ENCODE measurements at places on chromosomes 12 and 14.

DNA sequence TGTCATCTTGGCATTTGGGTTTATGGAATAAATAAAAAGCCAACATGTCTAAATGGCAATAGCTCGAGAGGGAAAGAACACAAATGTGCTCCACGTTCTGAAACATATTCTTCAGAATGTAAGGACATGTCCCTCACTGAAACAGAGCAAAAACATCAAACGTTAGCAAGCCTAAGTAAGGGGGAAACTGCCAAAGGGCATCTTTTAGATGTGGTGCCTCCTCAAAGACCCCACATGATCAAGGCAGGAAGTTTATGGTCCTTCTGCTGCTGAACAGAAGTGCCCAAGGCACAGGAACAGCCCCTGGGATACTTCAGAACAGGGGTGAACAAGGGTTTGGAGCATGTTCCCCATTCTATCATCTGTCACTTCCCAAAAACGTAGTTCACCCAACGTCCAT is 227.0 kb downstream of the ANO2 start:
- DNase-seq: no peak

DNA sequence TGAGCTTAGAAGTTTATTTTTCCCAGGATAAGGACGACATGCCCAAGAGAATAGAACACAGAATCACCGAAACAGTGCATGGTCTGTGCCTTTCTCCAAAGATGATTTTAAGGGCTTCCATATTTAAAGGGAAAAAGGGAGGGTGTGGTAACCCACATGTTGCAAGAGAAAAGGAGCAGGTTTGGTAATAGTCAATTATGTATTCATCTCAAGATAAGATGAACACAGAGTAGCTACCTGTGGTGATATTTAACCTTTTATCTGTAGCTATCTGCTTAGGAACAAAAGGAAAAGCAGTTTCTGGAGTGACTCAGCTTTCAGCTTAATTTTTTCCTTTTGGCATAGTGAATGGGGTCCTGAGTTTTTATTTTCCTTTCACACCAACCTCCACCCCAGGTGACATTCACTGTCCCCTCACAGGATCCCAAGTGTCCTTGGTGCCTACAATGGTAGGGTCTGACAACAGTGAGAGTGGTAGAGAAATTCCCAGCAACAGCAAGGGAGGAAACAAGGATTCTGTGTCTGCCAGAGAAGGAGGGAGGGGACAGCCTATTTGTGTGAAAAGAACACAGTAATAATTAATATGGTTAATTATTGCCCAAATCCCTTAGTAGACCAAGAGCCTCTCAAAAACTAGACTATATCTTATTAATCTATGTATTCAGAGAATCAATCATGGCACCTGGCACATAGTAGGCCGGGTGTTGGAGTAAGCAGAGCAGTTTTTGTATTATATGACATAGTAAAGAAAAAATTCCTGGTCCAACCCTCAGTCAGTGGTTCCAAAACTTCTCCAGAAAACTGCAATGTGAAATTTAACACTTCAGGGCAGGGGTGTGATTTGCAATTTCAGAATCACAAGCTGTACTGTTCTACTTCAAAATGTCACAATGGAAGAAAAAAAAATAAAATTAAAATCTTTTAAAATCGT is 154.5 kb downstream of the PHLDA1 start:
- no peak for DNase-seq

DNA sequence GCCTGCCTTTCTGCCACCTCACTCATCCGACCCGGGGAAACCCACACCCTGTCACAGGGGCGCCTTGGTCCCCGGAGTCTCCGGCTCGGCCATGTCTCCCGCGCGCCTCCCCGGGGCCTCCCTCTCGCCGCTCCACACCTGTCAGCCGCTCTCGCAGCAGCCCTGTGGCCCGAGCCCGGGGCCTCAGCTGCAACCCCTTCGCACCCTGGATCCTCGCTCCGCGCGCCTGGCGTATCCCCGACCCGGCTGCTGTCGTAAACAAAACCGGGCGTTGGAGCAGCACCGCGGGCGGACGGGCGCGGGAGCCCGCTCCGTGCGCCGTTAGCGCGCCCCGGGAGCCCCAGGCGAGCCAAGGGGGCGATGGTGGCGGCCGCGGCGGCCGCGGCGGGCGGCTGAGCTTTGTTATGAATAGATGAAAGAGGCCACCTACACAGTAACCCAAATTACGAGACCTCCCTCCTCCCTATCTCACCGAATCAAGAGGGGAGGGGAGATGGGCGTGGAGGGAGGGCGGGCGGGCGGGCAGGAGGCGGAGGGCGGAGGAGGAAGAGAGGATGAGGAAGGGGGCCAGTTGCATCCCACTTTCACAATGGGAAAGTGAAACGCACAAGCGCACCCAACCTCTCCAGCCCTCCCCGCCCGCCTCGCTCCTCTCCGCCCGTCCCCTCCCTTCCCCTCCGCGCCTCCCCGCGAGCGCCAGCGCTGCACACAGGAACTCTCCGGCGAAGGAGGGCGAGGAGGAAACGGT is at the start of gene PLXNC1:
PLXNC1 (plus strand) TSS at position 587 of the 748 bp plus-strand sequence. CDS start 395 bp downstream, outside the sequence.
- DNase-seq: peak; percentile 75

DNA sequence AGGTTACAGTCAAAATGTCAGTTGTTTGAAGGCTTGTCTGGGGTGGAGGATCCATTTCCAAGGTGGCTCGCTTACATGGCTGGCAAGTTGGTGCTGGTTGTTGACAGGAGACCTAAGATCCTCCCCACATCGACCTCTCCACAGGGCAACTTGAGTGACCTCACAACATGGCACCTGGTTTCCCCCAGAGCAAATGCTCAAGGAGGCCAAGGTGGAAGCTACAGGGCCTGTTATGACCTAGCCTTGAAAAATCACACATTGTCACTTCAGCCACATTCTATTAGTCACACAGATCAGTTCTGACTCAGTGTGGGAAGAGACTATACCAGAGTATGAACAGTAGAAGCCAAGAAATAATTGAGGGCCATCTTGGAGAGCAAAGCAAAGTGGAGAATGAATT is 11.3 kb upstream of the GNG2 start:
- no peak for DNase-seq

- DNase-seq: no peak
Observed at GRCh38 chr14:22898302-22899090, 15.5 kb downstream of the REM2 start.

- no peak for DNase-seq
Observed at GRCh38 chr12:115341442-115341841, 657.5 kb upstream of the TBX3 start.

- DNase-seq: peak; percentile 55
Observed at GRCh38 chr12:47964106-47964728, 821 bp downstream of the TMEM106C start.

GRCh38 chr12:124680863-124681778 is 113.7 kb upstream of the NCOR2 start:
- DNase-seq: peak; percentile 66

DNA sequence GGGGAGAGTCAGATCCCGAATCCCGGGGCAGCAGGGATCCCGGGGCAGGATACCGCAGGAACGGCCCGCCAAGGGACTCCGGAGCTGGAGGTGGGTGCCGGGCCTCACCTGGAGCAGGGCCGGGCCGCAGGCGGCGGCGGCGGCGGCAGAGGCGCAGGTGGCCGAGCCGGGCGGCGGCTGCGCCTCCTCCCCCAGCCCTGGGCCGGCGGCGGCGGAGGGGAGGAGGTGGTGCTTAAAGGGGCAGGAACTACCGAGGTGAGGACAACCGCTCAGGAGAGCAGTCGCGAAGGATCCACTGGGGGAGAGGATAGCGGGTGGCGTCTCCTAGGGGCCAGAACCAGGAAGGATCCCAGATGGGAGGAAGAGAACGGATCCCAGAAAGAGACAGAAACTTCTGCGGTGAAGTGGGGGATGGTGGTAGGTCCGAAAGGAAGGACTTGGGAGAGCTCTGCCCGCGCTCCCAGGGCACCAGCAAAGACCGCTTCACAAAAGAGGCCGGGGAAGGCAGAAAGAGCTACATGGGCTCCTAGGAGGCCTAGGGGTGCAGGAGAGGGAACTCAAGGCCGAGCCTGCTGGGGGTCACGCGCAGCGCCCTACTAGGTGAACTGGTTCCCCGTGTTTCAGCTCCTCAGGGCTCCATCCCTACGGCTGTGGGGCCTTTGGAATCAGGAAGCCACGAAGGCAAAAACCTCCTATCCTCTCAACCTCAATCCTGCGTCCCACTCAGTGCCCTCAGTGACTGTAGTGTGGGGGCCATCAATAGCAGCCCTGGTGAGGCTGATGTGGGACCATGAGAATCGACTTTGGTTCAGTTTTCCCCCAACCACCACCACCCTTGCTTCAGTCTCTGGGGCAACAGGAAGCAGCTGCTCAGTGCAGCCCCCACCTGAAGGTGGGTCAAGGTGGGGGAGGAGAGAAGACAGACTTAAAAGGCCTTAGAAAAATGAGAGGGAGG is 5.0 kb upstream of the BAZ2A start:
- peak; percentile 73 for DNase-seq

DNA sequence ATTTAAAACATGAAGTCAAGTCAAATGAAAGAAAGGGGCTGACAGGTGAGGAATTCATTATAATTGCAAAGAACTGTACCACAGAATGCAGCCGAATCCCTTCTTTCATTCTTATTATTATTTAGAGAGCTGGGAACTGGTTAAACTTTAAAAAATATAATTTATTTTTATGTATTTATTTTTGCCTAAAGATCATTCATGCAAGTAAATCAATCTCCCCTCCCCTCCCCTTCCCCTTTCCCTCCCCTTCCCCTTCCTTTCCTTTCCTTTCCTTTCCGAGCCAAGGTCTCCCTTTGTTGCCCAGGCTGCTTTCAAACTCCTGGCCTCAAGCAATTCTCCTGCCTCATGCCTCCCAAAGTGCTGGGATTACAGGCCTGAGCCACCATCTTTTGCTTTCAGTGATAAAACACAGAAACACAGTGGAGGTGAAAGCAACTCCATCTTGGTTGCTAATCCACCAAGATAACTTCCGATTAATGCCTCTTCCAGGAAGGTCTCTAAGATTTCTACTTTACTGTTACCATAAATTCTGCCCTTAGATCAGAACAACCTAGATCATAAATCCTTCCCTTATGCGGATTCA is 6.0 kb upstream of the UBC start:
- no peak for DNase-seq

DNA sequence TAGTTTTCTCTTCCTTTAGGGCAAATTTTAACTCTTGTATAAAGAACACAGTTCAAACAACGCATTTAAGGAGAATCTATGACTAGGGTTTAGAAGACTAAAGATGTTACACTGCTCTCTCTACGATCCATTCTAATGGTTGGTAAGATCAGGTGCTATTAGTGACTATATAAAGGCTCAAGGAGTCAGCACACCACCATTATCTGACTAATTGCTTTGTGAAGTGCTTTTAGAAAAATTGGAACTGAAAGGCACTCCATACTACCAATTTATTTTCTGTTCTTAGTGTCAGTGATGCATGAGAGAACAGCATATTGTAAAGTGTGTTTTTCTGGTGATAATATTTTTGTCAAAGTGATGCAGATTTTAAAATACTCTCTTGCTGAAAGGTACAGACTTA is 136.8 kb downstream of the SYT1 start:
- DNase-seq: no peak

DNA sequence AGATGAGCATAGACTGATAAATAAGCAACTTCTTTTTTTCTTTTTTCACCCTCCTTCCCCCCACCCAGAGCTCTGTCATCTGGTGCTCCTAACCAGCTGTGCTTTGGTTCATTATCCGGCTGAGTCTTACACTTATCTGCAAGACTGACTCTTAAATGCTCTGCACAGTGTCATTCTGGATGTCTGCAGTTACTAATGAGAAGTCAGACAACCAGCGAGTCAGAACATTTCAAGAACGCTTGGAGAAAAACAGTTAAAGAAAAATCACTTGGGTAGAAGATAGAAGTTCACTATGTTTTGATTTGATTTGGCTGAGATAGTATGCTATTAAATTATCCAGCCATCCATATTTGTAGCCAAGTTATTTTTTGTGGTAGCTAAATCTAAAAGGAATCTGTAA is 328.9 kb upstream of the PRICKLE1 start:
- DNase-seq: no peak

DNA sequence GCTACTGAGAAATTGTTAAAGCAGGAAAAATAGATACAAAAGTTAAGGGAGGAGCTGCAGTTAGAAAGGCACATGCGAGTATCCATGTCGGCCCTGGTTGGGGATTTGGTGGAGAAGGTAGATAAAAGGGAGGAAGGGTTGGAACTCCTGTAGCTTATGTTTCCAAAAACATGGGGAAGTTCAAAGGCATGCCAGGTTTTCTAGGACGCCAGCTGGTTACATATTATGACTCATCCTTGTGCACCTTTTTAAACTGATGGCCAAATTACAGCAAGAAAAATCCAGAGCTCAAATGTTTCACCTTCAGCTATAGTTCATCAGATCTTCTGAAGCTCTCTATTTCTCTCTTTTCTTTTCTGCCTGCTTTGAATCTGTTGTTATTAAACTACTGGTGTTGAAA is 13.2 kb upstream of the MAP4K5 start:
- DNase-seq: no peak

DNA sequence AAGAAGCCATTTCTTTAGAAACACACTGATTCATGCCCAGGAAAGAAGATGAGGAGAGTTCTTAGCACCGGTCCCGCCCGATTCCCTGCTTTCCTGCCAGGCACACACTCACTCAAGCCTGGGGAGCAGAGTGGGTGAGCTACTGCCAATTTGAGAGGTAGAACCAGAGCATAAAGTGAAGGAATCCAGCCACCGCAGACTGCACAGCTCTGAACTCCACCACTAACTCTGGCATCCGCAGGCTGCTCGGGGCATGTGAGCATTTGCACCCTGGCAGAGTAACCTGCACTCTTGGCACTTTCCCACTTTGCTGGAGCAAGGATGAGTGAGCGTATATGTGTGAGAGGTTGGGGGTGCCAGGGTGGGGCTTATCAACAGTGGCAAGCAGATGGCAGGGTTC is 4.0 kb upstream of the SYNDIG1L start:
- DNase-seq: no peak

DNA sequence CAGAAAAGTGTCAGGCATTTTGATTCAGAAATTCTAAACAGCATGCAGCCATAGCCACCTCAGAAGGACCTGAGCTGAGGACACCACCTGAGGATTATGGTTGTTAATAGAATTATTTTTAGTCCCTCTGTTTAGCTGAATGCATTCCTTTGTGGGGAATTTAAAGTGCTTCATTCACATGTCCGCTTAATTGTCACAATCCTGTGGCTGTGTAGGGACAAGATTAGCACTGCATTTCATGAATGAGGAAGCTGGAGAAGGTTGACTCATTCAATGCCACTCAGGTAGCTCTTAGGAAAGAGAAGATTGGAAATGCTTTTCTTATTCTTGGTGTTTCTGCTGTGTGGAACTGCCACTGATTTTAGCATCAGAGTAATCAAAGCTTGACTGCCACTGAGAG is 42.0 kb upstream of the KRR1 start:
- no peak for DNase-seq

DNA sequence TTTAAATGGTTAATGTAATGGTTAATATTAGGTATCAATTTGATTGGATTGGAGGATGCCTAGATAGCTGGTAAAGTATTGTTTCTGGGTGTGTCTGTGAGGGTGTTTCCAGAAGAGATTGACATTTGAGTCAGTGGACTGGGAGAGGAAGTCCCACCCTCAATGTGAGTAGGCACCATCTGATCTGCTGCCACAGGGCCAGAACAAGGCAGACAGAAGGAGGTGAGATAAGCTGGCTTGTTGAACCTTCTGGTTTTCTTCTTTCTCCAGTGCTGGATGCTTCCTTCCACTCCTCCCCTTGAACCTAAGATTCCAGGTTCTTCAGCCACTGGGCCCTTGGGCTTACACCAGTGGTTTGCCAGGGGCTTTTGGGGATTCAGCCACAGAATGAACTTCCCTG is 756.5 kb upstream of the LRFN5 start:
- no peak for DNase-seq

GRCh38 chr12:14756334-14757143 is 46.7 kb downstream of the WBP11 start:
- peak; percentile 51 for DNase-seq

GRCh38 chr12:125330645-125331341 is 265.6 kb downstream of the AACS start:
- DNase-seq: peak; percentile 94

- DNase-seq: no peak
Observed at GRCh38 chr14:50237427-50237826, 6.0 kb upstream of the SOS2 start.
